ENCODE measurements at places on chromosomes 11 and 22.
A peak's percentile ranks its signal among the peaks of the same experiment; 100 is the strongest.

DNA sequence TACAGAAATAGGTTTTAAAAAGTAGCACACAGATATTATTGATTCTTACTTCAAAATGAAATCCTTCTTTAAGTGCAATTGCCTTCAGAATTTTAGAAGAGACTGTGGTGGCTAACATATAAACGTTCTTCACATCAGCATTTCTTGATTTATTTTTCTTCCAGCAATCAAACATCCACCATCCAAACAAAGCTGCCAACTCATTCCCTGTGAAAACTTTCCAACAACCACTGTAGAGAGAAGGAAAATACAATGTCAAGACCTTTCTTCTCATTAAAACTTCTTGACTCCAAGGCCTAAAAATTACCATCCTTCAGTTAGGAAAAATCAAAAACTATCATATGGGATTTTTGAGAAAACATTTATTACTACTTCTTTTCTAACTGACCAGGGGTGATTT, 34.0 kb upstream of the P4HA3 start:
- DNase-seq, result no peak

GRCh38 chr22:50169181-50169759, 1.3 kb upstream of the PANX2 start:
- no peak for DNase-seq

DNA sequence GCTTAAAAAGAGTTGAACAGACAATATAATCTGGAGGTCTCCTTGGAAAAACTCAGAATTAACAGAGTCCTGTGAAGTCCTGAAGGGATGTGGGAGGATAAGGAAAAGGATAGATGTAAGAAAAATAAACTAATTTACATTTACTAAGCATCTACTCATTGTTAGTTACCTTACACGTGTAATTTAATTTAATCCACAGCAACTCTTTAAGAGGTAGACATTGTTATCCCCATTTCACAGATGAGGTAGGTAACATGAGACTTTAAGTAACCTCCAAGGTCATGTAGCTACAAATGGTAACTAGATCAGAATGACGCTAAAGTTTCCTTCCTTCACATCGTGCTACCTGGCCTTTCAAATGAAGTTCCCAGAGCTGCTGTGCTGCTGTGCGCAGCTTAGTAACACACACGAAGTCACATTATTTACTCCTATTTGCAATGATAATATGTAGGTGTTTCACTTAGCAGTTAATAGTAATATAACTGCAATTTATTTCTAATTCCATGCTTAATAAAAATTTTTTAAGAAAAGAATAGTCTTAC, 5.7 kb upstream of the PDE3B start:
- DNase-seq, result no peak

- DNase-seq, result no peak
Observed at GRCh38 chr22:23565915-23566704, 14.0 kb downstream of the IGLL1 start.

- peak; percentile 42 for DNase-seq
Observed at GRCh38 chr11:102497061-102497460, 33.5 kb downstream of the MMP7 start.

GRCh38 chr11:64971421-64972233, at the start of gene MAJIN:
TSS of gene MAJIN (minus strand) at chr11:64972108. CDS start at chr11:64959405, 12,703 bp downstream.
- peak; percentile 42 for DNase-seq

All from fibroblast of skin of left quadriceps (primary cell).